ENCODE measurements at places on chromosomes 12 and 14.

DNA sequence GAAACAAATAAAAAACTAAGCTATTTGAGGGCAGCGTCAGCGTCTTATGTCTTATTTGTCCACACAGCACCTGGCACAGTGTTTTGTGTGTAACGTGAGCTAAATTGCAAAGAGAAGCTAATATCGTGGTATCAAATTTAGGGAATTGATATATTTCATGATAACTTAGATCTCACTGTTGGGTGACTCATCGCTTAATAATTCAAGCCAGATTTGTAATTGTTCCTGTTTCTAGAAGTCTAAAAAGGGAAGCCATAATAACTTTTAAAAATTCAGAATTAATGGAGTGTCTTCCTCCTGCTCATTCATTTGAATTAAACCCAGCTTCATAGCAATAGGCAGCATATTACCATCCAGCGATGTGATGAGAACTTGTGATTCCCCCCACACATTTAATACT lies 214.7 kb downstream of the PDZRN4 start:
- no peak for DNase-seq

- no peak for DNase-seq
These were observed 267.3 kb upstream of the SYT10 start for GRCh38 chr12:33706927-33707326.

GRCh38 chr14:61488417-61489401 lies 167.3 kb downstream of the PRKCH start:
- DNase-seq, result no peak

GRCh38 chr14:76710056-76711010 lies 50.9 kb upstream of the VASH1 start:
- no peak for DNase-seq

DNA sequence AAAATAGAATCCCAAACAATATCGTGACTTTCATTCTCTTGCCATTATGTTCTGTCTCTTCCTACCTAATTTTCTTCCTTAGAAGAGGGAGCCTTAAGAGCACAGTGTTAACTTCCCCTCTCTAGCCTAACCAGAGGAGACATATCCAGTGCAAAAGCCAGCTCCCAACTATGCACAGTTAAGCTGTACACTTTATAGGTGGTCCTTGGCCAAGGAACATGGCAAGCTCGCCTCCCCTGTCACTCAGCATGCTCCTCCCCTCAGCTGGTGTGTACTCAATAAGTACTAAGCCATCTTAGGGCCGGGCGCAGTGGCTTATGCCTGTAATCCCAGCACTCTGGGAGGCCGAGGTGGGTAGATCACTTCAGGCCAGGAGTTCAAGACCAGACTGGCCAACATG lies 255.1 kb upstream of the TMPO start:
- DNase-seq, result no peak

DNA sequence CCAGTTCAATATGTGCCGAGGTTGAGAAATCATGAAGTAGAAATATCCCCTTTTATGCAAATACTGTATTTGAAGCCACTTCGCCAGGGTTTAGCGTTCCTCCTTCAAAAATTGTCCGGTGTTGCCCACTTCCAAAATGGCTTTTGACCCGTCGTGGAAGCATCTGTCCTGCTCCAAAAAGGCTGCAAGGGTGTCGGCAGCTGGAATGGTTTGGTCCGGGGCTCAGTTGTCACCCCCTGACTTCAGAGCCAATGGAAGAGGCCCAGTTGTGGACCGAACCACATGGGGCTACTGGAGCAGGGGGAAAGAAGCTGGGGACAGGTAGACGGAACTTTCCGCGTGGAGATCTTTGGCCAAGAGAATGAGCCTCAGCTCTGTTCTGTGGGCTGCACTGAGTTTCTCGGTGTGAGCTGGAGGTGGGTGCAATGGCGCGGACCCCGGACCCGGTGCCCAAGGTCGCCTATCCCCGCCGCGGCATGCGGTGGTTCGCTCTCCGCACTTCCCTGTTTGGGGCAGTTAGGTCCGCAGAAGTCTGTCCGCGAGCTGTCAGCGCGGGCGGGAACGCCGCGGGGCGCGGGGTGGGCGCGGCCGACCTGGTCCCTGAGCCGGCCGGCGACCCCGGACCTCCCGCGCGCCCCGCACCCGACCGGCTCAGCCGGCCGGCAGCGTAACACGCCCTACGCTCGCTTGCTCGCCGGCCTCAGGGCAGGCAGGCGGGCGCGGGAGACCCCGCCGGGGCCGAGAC lies at the start of gene ANKRD13A:
ANKRD13A (plus strand) TSS at position 527 of the 745 bp plus-strand sequence. CDS start 259 bp downstream, outside the sequence.
- peak; percentile 56 for DNase-seq

GRCh38 chr14:94805680-94806288 lies 35.9 kb upstream of the GSC start:
- DNase-seq, result no peak

GRCh38 chr14:87966816-87967215 lies 26.2 kb downstream of the GALC start:
- DNase-seq, result no peak

DNA sequence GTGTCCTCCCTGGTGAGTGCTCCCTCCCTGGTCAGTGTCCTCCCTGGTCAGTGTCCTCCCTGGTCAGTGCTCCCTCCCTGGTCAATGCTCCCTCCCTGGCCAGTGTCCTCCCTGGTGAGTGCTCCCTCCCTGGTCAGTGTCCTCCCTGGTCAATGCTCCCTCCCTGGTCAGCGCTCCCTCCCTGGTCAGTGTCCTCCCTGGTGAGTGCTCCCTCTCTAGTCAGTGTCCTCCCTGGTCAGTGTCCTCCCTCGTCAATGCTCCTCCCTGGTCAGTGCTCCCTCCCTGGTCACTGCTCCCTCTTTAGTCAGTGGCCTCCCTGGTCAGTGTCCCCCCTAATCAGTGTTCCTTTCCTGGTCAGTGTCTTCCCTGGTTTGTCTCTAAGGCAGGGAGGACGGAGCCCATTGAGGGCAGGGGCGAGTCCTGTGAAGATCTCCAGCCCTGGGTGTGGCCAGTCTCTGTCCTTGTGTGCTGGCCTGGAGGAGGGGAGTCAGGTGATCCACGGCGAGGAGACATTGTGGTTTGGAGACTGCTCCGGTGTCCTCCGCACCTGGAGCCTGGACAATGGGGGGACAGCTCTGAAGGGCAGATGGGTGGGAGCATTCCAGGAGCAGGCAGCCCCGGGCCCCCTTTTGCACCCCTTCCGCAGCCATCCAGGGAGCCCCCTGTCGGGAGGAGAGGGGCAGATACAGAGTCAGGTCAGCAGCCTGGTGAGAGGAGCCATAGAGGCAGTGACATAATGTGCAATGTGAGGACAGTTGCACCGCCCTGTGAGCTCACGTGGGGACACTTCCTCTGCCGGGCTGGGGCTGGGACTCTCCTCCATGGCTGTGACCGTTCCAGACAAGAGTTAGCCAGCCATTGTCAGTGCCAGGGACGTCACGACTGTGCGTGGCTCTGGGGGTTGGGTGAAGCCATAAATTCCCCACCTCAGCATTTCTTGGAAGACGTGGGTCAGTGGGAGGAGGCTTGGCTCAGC lies 93.4 kb downstream of the ADGRD1 start:
- DNase-seq, result no peak

DNA sequence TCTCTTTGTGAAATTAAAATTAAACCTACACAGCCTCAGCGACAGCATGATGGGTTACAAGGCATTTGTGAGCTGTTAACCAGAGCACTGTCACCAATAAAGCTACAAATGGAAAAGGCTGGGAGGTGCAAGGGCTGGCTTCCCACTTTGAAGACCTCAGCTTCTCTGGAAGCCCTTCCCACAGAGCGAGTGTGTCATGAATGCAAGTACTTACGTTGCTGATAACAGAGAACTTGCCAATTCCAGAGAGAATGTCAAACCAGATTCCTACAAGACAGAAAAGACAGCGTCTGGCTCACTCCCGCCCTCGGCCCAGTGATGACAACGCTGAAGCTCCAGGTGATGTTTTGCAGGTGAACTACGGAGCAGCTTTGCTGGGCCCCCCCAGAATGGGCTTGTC lies 145.8 kb downstream of the NTF3 start:
- no peak for DNase-seq

DNA sequence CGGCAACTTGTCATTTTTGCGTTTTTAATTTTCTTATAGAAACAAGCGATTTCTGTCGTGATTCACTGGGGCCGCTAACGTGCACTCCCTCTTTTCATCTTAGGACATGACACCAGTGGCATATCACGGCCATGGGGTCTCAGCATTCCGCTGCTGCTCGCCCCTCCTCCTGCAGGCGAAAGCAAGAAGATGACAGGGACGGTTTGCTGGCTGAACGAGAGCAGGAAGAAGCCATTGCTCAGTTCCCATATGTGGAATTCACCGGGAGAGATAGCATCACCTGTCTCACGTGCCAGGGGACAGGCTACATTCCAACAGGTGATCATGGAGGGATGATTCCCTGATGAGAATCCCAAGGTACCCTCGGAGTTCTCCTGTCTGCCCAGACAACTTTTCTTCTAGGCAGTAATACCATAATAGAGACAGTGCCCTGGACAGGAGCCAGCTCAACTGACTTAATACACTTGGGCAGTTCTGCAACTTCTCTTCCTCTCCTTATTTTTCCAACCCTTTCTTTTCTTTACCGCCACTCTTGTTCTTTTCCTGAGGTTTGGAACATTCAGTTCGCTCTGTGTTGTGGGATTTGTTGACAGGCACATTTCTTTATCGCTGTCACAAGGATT lies 821 bp downstream of the TMEM106C start:
- DNase-seq, result no peak

DNA sequence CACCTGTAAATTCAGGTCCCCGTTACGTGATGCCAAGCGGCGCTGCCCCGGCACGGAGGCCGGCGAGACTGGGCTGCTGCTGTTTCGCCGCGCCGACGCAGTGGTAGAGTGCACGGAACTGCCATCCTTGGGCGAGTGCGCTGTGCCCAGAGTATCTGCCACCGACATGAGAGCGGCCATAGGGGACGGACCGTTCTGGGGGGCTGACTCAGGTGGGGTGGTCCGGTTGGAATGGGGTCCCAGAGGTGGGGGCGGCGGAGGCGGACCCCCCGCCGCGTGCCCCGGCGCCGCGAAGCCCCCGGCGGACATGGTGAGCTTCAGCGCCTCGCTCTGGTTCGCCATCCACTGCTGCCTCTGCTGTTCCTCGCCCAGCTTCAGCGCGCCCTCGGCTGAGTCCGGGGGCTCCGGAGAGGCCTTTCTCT lies 2.8 kb downstream of the IRF2BPL start:
- no peak for DNase-seq

DNA sequence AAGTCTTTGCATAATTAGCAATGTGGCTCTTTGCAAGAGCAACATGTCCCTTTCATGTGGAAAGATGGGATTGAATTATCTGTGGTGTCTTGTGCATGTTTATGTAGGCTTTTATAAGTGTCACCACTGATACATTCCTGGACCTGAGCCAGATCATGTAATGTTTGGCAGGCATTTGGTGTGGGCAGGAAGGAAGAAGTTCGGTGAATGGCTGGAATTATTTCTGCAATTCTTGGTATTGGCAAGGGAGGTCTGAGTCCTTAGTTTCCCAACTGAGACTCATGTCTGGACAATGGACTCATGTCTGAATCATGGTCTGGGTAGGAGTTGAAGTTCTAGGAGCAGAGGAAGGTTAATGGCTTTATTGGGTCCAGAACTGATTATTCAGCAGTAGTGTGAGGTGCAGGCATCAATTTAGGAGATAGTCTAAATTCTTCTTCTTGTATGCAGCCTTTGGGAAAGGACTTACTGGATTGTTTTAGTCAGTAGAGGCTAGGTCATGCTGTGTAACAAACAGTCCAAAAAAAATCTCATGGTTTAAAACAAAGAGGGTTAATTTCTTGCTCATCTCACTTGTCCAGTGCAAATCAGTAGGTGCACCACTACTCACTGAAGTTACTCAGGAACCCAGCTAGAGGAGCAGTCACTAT lies 186.5 kb upstream of the LHX5 start:
- DNase-seq, result no peak

DNA sequence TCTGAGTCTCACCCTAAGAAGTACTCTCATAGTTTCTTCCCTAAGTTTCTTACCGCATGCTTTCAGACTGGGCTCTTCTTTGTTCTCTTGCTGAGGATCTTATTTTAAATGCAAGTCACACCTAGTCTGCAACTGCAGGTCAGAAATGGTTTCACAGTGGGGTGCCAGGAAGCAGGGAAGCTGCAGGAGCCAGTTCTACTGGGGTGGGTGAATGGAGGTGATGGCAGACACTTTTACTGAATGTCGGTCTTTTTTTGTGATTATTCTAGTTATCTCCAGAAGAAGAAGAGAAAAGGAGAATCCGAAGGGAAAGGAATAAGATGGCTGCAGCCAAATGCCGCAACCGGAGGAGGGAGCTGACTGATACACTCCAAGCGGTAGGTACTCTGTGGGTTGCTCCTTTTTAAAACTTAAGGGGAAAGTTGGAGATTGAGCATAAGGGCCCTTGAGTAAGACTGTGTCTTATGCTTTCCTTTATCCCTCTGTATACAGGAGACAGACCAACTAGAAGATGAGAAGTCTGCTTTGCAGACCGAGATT lies 1.7 kb downstream of the FOS start:
- no peak for DNase-seq

- DNase-seq, result no peak
These were observed 57.0 kb upstream of the CERS5 start for GRCh38 chr12:50224026-50224692.

DNA sequence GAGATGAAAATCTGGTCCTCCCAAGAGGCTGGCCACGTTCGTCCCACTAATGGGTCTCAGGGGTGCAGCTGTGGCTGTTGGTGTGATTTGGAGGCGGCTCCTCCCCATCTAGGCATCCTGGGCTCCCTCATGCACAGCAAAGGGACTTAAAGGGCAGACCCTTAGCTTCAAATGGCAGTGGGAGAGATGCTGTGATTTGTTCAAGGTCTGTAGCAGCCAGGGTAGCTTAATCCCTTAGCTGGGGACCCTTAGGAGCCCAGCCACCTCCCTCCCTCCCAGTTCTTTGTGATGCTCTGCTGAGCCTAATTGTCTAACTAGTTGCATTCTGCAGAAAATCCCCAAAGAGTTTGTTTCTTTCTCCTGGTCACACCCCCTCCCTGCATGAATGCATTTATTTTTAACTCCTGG lies 18.3 kb downstream of the DYRK4 start:
- DNase-seq, result no peak

- no peak for DNase-seq
These were observed 60.8 kb upstream of the HSPB8 start for GRCh38 chr12:119117936-119118335.

- no peak for DNase-seq
These were observed 88.3 kb downstream of the DICER1 start for GRCh38 chr14:95069018-95069417.

- no peak for DNase-seq
These were observed 143.1 kb downstream of the PCNX1 start for GRCh38 chr14:71050227-71050823.

DNA sequence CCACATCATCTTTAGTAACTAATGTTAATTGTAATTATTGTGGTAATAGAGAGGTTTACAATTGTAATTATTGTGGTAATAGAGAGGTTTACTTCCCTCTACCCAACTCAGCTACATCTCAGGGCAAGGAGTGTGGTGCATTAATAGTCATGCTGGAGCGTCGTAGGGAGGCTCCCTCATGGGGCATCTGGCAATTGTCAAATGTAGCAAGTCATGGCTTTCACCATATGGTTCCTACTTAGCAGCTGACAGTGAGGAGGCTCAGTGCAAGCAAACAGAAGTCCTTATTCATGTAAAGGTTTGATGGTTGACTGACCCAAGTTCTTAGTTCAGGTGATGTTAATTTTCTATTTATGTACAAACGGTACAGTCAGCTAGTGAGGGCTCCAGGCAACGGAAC lies 1012.0 kb downstream of the FLRT2 start:
- DNase-seq, result no peak
